ENCODE measurements at places on chromosomes 13 and 19. TPM values are rescaled to one million over a fixed set of nuclear protein-coding genes. Genes with fewer than 3 reads are reported as not detected.

Gene OXGR1
- total RNA-seq, result 1.4 TPM

Gene ZC3H4
- total RNA-seq, result 79.6 TPM

DNA sequence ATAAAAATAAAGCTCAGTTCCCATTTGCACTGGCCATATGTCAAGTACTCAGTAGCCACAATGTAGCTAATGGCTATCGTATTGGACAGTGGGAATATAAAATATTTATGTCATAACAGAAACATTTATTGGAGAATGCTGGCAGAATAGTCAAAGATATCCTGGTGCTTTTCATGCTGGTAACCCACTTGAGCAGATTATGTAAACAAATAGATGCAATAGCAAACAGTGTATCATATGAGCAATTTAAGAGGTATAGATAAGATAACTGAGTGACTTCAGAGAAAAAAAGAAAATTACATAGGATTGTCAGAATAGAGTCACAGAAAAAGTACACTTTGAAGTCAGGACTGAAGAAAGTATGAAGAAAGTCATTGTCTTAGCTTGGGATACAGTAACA lies 426.6 kb downstream of the NDFIP2 start:
- no peak for DNase-seq

DNA sequence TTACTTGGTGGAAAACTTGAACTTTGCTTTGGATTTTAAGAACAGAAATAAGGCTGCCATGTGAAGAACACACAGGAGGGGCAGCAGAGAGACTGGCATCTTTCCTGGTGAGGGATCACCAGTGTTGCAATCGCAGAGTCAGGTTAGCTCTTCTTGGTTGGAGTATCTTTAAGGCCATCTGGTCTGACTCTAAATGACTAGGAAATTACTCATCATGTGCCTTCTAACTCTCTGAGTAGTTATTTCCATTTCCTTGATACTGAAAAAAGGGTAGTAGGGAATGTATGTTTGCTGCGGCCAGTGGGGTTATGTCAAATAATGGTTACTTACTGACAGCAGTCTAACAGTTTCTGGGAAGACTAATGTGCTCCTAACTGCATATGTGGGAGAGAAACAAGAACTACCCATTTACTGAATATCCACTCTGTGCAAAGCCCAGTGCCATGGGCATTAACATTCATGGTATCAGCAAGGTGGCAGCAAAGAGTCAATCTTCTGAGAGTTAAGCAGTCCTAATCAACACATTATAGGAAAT lies 122.1 kb downstream of the COG6 start:
- peak; percentile 59 for DNase-seq

DNA sequence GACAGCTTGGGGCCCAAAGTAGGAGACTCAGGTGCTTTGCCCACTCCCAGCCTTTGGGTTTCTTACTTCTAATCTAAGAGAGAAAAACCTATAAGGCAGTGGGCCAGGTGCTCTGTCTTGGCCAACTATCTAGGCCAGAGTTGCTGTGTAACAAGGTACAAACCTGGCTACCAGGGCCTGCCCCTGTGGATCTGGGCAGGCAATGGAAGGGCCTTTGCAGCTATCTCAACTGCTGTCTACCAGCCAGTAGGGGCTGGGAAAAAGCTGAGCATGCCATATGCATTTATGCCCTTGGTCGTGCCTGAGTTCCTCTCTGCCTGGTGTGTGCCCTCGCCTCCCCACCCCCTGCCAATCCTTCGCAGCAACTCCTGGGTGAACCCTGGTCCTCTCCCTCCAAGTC lies 16.7 kb upstream of the SERPINE3 start:
- peak; percentile 50 for DNase-seq

DNA sequence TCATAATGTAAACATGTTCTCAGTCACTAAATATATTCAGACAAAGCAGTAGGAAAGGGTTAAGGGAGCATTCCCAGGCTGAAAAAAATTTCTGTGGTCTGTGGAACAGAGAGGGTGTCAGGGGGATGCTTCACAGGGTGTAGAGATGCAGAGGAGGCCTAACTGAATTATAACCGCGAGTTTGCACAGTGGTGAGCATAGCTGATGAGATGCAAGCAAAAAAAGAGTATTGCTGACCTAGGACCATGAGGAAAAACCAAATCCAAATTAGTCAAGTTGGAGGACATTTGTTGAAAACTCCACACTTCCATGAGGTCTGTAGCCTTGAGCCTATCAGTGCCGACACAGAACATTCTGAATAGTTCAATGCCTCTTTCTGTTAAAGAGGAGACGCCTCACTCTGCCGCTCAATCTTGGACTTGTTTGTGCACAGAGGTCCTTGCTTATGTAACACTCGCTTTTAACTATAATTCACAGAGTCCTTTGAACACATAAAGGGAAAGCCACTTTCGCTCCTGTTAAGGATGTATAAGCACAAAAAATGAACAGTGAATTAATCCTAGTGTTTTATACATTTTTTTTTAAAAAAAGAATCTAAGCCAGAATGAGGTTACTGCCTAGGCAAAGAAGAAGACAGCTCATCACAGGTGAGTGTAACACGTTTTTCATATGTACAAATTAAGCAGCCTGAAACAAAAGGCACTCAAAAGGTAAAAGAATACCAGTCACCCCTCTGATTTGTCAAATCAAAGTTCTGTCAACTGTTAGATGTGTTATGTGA lies 25.8 kb upstream of the INTS6 start:
- DNase-seq, result no peak

DNA sequence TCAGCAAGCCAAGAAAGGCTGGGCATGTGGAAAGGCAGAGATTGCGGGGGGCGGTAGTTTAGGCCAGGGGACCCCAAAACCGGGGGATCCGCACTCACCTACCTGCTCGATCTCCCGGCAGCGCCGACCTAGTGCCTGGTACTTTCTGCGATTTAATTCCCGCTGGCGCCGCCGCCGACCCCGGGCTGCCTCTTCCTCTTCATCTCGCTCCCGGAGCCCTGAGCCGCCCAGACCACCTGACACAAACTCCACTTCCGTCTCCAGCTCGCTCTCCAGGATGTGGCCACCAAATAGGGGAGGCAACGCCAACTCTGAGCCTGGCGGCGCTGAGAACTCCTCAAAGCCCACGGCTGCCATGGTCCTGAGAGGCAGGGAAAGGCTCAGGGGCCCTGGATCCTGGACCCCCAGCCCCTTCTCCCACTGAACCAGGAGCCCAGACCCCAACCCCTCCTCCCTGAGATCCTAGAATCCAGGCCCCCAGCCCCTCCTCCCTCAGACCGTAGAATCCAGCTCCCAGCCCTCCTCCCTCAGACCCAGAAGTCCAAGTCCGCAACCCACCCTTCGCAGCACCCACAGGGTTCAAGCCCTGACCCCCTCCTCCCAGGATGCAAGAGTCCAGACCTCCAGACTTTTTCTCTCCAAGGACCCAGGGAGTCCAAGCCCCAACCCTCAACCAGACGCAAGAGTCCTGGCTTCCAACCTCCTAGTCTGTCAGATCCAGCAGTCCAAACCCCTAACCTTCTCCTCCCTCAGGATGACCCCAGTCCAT lies 933 bp downstream of the TFPT start:
- DNase-seq, result peak; percentile 77

DNA sequence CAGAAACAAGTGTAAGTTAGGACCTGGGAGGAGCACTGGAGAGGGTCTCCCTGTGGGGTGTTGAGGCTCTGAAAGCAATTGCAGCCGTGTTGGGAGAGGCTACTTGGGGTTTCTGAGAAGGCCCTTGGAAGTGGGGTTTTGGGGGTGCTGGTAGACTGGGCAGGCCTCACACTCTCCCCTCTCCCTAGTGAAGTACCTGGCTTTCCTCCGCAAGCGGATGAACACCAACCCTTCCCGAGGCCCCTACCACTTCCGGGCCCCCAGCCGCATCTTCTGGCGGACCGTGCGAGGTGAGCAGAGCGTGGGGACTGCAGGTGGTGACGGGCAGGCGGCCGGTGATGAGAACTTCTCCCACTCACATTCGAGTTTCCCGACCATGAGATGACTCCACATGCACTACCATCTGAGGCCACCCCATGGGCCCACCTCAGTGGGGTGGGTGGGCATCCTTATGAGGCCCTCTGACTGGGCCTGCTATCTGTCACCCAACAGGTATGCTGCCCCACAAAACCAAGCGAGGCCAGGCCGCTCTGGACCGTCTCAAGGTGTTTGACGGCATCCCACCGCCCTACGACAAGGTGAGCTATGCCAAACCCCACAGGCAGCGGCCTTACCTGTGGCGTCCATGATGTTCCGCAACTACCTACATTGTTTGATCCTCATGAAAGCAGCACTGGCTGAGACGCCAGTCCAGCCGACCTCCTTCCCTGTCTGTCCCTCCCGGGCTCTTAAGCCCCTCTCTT lies 3.0 kb downstream of the RPL13A start:
- no peak for DNase-seq

Gene MAN2B1
- total RNA-seq, result 119 TPM

Gene NFKBIB
- total RNA-seq, result 24.3 TPM

Gene SETDB2
- total RNA-seq, result 8.0 TPM

DNA sequence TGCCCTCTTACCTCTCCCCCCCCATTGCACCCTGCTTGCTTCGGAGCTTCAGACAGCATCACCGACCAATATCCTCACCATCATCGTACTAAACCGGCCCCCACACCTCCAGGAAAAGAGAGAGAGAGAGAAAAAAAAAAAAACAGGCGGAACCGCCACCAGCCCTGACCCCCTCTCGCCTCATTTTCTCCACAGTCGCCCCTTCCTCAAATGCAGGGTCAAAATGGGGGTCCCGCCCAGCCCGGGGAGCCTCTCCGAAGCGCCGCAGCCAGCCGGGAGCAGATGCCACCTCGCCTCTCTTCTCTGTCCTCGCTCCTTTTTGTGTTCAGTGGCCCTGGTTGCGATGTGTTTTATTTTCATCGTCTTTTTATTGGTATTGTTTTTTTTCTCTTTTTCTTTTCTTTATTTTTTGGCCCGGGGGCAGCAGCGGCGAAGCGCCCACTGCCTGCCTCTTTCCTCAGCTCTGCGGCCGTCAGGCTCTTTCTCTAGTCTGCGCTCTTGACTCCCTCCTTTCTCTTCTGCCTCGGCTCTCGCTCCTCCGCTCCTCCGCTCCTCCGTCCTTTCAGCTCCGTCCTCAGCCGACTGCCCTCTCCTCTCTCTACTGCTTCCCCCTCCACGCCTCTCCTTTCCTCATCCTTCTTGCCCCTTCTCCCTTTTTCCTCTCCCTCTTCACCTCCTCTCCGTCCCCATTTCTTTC lies 41.4 kb downstream of the DEDD2 start:
- DNase-seq, result peak; percentile 65

- no peak for DNase-seq
Observed at GRCh38 chr19:55559684-55560083, 14.3 kb upstream of the SBK3 start.

GRCh38 chr19:22619371-22619770 lies 14.8 kb upstream of the ZNF492 start:
- DNase-seq, result no peak

- DNase-seq, result no peak
Observed at GRCh38 chr13:71851498-71852409, 15.2 kb downstream of the DACH1 start.

DNA sequence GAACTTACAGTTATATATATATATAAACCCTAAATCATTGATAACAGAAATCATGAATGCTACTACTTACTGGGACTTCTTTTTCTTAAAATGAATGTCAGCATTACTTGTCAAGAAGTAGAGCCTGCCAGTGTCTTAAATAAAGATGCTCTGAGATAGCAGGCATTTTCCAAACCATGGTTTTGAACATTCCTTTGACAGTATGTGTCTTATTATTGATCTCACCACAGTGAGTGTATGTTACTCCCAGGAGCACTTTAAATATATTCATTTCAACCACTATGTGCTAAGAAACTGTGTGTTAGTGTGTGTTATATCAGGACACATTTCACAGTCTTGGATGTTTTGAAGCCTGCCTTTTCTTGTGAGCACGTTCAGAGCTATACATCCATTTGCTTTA lies 28.2 kb downstream of the TNFRSF19 start:
- DNase-seq, result no peak

GRCh38 chr13:69287050-69287698 lies 820.5 kb upstream of the ATXN8OS start:
- DNase-seq, result no peak

DNA sequence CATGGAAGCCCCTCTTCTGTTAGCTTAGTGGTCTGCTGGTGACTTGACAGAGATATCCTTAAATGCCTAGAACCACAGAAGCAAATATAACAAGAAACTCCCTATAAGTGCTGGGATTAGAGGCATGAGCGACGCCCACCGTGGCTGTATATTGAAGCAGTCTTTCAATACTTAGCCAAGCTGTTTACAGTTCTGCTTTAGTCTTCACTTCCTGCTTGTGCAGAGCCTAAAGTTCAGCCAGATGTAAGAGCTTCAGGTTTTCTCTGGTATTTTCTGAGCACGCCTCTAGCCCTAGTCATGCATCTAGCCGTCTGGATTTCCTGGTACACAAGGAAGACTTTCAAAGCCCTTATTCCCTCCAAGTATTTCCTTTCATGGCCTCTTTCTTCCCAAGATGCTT lies 28.5 kb downstream of the TRPM4 start:
- no peak for DNase-seq

GRCh38 chr13:37385956-37386670 lies 212.5 kb downstream of the POSTN start:
- no peak for DNase-seq

Gene PTGIR
- not detected for total RNA-seq

- DNase-seq, result no peak
Observed at GRCh38 chr13:33787051-33787591, 30.8 kb upstream of the RFC3 start.

DNA sequence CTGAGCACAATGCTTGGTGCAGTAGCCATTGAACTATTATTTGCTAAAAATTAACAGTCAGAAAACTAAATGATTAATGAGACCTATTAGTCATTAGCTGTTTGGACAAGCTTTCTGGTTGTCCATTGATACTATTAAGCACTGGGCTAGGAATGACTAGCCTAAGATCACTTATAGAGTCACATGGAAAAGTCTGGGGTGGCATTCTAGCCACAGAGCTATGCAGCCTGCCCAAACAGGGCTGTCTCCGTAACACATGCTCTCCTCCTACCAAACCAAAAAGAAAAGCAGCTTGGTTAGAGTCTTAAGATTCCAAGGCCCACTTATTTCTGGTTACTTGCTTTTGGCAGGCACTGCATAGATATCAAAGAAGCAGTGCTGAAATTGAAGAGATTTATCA lies 193.5 kb upstream of the NBEA start:
- no peak for DNase-seq

Gene SIGLEC11
- not detected for total RNA-seq

Gene MAST1
- 6.9 TPM for total RNA-seq

DNA sequence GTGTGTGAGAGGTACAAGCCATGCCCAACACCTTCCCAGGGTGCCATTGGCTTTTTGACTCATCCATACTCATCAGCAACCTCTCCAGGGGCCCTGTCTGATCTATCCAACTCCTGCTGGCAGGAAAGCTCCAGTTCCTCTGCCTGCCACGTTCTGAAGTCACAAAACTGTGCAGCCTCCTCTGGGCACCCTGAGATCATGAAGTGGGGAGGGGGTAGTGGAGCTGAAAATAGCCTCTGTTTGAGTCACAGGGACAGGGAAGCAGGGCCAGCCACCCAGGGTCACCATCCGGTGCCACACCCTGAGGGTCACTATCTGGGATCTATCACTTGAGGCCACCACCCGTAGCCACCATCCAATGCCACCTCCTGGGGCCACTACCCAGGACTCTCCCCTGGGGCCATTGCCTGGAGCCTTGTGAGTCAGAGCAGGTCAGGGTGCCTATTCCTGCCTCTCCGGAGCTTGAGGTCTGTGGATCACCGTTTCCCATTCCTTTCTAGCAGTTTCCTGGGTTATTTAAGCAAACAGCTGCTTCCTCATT lies 172.1 kb downstream of the NUFIP1 start:
- DNase-seq, result peak; percentile 43

- no peak for DNase-seq
Observed at GRCh38 chr19:39809368-39809767, 24.6 kb downstream of the DYRK1B start.

Data from endodermal cell (in vitro differentiated cells).